Ureter (tissue), 1 donor: ENCODE measurements at places on chromosomes 16 and 17.

DNA sequence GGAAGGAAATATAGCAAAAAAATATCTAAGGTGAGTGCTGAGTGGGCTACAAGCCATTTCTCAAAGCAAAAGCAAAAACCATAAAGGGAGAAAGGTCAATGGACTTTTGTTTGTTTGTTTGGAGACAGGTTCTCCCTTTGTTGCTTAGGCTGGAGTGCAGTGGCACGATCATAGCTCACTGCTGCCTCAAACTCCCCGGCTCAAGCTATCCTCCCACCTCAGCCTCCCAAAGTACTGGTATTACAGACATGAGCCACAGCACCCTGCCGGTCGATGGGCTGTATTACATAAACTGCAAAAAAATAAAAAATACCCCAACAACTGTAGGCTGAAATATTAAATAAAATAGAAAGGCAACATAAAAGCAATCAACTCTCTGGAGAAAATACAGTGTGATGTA is 3.5 kb upstream of the RBBP6 start:
- DNase-seq, result no peak

DNA sequence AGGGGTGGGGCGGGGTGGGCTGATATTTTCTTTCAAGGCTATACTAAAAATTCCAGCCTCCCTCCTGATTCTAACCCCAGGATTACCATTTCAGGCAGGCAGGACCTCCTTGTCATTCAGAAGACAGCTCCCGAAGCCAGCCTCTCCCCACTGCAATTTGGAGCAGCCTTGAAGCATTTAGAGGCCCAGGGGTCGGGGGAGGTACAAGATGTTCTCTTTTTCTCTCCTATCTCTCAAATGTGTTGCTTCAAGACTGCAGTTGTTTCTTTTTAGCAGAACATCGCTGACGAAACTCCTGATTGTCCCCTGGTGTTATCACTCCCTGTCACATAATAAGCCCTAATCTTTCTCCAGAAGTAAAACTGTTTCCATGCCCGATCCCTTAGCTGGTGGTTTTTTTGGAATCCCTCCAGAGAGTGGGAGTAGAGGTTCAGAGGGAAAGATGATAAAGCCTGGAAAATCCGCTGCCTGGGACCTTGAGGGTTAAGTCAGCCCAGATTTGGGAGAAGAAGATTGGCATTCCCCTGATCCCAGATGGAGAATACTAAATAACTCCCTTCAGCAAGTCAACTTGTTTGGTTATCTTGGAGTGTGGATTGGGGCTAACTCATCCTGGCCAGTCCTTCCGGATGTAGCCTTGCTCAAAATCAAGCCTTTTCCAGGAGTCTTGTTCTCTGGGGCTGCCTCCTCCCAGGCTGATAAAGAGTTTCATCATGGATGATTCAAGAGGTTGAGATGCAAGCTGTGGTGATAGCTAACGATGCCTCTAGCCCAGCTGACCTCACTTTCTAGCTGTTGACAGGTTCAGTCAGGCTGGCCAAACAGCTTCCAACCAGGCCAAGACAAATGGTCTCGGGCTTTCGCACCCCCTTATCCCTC is 71.3 kb downstream of the SOX9 start:
- DNase-seq, result no peak

- DNase-seq, result no peak
Observed at GRCh38 chr16:24117680-24118079, 138.5 kb upstream of the CACNG3 start.

DNA sequence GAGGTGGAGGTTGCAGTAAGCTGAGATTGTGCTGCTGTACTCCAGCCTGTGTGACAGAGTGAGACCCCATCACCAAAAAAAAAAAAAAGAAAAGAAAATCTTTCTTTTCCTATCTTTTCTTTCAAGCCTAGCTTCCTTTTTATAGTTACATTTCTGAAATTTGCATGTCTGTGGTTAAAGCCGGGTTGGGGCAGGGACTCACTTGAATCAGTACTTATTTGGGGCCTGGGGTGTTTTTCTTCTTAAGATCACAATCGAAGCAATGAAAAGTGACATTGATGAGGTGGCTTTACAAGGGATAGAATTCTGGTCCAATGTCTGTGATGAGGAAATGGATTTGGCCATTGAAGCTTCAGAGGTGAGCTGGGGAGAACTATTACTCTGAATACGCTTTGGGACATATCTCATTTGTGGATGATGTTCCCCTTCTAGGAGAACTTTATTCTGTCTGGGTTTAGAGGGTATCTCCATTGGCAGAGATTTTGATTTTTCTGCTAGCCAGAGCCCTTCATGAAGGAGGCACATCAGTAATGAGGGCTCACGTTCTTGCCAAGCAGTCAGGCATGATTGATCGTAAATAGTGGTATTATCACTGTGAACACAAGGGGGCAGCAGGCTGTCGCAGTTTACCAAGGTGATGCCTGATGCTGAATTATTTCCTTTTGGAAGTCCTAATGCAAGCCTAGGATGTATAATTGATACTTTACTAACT is 14.3 kb downstream of the KPNB1 start:
- peak; percentile 59 for DNase-seq

DNA sequence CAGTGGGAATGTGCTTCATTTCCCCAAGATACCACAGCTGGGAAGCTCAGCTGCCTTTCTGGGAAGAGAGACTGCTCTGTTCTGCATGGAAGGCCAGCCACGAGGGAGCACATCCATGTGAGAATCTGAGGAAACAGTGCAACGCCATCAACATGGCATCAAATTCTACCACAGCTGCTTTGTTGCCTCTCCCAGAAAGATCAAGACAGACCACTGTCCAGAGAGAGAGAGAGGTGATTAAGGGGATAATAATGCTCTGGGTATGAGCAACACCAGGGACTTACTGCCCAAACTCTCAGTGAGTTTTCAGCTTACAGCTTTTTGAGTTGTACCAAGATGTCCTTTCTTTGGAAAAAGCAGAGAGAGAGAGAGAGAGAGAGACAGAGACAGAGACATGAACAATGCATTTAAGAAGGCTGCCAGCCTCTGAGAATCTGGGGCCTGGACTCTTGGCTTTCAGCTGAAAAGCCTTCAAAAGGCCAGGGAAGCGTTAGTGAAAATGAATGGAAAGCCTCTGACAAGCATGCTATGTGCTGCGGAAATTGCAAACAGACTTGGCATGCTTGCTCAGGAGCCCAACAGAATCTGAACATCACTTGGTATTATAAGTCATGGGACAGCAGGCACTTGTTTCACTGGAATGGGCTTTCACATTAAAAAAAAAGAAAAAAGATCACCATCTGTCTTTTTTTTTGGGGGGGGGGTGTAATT is 223.1 kb downstream of the MAP2K6 start:
- DNase-seq, result no peak

- DNase-seq, result no peak
Observed at GRCh38 chr16:88634994-88635670, 3.2 kb upstream of the IL17C start.

GRCh38 chr16:35754391-35755369 is 2295.3 kb downstream of the TP53TG3F start:
- DNase-seq, result no peak

DNA sequence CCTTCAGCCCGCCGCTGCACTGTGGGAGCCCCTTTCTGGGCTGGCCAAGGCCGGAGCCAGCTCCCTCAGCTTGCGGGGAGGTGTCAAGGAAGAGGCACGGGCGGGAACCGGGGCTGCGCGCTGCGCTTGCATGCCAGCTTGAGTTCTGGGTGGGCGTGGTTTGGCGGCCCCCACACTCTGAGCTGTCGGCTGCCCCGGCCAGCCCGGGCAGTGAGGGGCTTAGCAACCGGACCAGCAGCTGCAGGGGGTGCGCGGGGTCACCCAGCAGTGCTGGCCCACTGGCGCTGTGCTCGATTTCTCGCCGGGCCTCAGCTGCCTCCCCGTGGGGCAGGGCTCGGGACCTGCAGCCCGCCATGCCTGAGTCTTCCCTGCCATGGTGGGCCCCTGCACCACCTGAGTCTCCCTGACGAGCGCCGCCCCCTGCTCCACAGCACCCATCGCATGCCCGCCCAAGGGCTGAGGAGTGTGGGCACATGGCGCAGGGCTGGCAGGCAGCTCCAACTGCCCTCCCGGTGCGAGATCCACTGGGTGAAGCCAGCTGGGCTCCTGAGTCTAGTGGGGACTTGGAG is 17.0 kb downstream of the PRR11 start:
- no peak for DNase-seq

GRCh38 chr17:53141731-53142130 is 681.0 kb upstream of the KIF2B start:
- no peak for DNase-seq

GRCh38 chr17:41338961-41339485 is 11.6 kb downstream of the KRT33A start:
- peak; percentile 43 for DNase-seq

GRCh38 chr16:88375236-88375975 is 7.4 kb upstream of the ZNF469 start:
- no peak for DNase-seq

DNA sequence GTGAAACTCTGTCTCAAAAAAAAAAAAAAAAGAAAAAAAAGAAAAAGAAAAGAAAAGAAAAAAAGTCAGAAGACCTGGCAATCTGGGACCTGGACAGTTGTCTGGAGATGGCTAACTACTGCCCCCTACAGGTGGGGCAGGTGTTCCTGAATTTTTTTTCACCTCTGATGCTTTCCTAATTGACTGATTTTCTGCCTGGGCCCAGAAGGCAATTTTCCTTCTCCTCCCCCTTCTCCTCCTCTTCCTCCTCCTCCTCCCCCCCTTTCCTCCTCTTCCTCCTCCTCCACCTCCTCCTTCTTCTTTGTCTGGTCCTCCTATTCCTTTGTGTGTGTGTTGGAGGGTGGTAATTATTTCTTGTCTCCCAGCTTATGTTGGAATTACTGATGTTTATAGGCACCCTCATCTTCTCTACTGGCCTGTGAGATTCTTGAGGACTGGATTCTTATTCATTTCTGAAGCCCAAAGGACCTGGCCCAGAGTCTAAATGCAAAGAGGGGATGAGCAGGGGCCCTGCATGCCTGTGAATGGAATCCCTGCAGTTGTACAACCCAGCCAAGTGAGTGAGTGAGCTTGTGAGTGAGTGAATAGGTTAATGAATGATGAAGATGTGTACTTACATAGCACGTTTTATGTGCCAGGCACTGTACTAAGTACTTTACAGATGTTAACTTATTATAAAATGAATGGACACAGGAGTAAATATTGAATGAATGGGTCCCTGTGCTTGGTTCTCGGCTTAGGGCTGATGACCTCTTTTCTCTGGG is 26.9 kb downstream of the IRX5 start:
- no peak for DNase-seq

DNA sequence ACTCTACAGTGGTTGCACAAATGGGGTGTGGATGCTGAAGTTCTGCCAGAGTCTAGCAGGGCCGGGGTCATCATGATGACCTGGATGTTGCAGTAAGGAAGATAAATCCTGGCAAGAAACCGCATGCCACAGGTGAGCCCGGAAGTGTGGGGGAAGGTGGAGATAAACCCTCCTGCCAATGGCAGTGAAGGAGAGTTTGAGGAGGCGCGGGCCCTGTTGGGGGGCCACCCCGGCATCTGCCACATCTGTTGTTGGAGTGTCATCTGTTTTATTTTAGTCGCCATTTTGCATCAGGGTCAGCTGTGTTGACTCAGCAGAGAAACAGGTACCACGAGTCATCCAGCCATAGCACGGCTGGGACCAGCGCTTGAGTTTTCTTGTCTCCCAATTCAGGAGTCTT is 173.8 kb upstream of the CHMP6 start:
- DNase-seq, result no peak

DNA sequence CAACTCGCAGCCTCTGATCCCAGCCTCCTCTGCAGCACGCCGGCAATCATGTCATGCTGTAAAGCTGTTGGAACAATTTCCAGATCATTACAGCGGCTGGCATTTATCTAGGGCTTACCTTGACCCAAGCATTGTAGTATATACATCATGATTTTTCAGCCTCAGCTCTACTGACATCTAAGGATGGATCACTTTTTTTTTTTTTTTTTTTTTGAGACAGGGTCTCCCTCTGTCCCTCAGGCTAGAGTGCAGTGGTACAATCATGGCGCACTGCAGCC is 103.3 kb downstream of the CMIP start:
- no peak for DNase-seq
